Inflammatory macrophage (primary cell): ENCODE measurements at places on chromosomes 7 and 10.
A peak's percentile ranks its signal among the peaks of the same experiment; 100 is the strongest.

- no peak for DNase-seq
Observed at GRCh38 chr10:49609006-49609282, 1.2 kb upstream of the SLC18A3 start.

DNA sequence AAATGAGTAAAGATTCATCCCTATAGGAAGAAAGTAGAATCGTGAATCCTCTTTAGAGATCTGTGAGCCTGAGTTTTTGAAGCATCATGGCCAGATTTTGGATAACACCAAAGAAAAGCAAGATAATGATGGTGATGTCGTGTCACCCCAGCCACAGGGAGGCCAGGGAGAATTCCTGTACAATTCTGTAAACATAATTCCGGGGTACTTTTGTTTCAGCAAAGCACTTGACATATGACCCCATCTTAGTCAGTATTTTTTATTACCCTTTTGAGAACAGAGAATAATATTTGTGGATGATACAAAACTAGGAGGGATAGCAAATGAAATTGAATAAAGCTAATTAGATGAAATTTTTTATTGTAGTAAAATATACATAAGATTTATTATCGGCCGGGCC is 33.8 kb downstream of the NACAD start:
- no peak for DNase-seq

DNA sequence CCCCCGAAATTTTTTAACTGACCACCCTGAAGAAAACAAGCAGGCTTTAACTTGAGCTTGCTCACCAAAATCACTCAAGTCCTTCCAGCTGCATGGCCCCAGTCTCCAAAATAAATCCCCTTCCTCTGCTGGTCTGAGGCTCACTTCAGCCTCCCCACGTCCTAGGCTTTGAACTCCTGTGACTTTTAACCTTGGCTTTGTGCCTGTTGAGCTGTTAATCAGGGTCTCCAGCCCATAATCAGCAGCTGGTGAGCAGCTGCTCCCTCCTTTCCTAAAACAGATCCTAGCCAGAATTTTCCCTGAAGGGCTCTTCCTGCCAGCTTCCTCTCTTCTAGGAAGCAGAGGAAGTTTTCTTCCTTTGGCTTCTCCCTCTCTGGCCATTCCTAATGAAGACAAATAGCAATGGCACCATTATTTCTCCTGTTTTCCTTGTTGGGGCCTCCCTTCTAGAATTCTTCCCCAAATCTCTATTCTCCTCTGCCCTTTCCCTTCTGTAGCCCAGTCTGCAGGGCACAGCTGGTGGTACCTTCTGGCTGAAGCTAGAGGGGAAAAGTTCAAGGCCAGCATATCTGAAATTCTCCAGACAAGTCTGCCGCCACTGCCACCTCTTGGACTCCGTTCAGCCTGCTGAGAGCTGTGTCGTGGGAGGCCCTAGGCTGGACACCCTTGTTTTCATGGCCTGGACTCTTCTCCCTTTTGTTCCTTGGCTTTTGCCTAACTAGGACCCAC is 152.1 kb downstream of the NOC3L start:
- no peak for DNase-seq

GRCh38 chr10:92124616-92125143 is 166.2 kb downstream of the CPEB3 start:
- DNase-seq, result peak; percentile 31

DNA sequence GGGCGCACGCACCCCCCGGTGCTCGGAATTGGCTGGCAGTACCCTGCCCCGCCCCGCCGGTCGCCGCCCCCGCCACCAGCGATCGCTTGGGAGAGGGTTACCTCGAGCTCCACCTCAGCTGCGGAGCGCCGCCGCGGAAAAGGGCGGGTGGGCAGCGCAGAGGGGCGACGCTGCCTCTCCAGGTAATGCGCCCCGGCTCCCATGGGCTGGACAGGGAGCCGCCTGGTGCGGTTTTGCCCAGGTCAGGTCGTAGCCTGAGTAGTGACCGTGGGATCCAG is 1.3 kb downstream of the PFKFB3 start:
- peak; percentile 13 for DNase-seq

DNA sequence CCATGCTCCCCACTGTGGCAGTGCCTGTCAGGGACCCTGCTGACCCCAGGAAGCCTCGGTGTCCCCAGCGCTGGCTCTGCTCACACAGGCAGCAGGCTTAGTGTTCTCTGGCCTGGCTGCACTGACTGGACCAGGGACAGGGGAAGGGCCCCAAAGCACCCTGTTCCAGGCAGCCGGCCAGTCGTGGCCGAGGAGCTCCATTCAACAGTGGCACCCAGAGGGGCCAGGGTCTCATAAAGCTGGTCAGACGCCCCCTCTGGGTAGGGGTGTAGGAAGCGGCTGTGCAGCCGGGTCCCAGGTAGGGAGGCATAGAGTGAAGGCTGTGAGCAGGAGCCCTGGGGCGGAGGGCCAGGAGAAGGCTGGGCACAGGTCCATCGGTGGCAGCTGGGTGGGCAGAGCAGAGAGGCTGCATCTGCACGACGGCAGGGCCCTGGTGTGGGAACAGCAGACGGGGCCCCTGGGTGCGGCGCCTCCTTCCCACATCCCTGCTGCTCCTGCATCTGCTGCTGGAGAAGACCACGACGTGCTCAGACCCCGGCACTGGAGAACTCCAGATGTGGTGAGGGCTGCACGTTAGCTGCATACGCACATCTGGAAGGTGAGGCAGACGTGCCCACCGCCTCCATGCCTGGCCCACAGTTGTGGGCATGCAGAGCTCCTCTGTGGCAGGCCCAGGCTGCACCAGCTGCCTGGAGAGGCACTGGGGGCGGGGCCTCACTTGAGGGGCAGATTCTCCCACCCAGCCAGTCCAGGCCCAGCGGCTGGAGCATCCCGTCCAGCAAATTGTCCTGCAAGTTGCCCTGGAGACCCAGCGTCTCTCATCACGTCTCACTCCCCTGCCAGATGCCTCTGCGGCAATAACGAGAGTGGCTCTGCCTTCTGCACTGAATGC is 25.1 kb downstream of the MNX1 start:
- DNase-seq, result no peak

GRCh38 chr7:108808549-108809266 is 239.0 kb downstream of the DNAJB9 start:
- no peak for DNase-seq

- no peak for DNase-seq
Observed at GRCh38 chr7:48305661-48306060, 134.4 kb downstream of the ABCA13 start.

DNA sequence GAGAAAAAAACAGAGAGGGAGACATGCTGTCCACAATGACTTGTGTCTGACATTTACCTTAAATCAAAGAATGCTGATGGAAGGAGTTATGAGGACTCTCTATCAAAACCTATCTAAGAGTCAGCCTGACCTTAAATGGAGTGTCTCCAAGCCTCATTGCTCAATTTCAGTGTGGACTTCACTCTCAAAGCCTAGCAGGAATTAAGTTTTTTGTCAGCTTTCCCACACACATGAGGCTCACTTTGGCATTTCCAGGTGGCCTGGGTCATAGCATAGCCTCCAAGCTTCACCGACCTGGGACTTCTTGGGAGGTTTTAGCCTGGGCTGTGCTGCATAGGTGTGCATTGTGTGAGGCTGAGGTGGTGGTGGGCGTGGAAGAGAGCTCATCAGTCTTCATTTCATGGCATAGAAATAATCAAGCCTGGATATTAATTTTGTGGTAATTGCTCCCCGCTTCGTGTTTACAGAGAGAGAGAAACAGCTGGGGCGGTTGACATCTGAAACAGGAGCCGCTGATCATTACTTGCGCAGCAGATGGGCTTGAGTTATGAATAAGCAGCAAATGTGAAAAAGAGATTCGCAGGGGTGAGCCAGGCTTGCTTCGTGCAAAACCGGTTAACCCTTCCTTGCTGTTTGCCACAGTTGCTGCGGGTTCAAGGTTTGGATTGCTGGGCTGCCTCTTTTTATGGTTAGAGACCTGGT is 647.8 kb downstream of the INHBA start:
- no peak for DNase-seq

- DNase-seq, result no peak
Observed at GRCh38 chr10:71126432-71126831, 85.9 kb upstream of the UNC5B start.

DNA sequence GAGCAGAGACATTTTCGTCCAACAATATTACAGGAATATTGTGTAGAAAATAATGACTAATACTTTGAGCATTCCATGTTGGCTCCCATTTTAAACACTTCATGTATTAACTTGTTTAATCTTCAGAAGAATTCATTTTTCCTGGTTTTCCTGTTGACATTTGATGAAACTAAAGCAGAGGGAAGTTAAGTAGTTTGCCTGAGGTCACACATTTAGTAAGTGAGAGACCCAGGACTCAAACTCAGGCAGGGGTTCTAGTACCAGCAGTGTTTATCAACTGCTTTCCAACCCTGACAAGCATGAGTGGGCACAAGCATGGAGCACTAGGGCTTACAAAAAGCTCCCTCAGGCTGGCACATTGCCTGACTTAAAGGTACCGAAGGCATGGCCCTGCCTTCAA is 719.1 kb downstream of the AUTS2 start:
- no peak for DNase-seq

- DNase-seq, result no peak
Observed at GRCh38 chr10:77220150-77220549, 417.5 kb downstream of the KCNMA1 start.

GRCh38 chr7:128833148-128833945 is 3.1 kb downstream of the FLNC start:
- DNase-seq, result peak; percentile 36

DNA sequence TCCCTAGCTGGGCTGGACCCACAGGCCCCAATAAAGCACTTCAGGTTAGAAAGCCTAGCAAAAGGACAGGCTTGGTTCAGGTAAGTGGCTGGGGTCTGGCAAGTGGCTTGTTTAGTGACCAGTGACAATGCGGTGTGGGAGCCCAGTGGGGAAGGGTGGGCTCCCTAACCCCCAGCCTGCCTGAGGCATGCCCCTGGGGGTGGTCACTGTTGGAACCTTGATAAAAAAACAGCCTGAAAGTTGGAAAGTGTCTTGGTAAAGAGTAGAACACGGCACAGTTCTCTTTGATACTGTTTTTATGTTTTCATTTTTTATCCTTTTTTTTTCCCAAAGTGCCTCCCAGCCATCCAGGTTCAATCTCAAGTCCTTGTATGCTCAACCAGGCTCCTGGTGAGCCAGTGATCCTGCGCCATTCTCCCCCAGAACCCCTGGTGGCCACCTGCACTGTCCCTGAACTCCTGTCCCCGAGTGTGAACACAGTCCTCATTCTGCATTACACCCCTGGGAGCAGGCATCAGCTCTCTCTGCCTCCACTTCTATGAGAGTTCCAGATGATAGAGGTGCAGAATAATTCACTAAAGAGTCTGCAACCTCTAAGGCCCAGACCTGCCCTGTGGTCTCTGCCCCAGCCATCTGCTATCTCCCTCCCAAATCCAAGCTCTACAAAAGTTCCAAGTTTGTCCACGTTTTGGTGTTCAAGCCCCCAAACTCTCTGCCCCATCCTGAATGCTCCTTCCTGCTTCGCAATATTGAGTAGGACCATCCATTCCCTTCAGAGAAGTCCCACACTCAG is 15.0 kb upstream of the CXCL12 start:
- no peak for DNase-seq

- no peak for DNase-seq
Observed at GRCh38 chr7:135397689-135398088, 112.2 kb downstream of the CNOT4 start.

GRCh38 chr7:7895754-7896153 is 72.8 kb upstream of the GLCCI1 start:
- no peak for DNase-seq

DNA sequence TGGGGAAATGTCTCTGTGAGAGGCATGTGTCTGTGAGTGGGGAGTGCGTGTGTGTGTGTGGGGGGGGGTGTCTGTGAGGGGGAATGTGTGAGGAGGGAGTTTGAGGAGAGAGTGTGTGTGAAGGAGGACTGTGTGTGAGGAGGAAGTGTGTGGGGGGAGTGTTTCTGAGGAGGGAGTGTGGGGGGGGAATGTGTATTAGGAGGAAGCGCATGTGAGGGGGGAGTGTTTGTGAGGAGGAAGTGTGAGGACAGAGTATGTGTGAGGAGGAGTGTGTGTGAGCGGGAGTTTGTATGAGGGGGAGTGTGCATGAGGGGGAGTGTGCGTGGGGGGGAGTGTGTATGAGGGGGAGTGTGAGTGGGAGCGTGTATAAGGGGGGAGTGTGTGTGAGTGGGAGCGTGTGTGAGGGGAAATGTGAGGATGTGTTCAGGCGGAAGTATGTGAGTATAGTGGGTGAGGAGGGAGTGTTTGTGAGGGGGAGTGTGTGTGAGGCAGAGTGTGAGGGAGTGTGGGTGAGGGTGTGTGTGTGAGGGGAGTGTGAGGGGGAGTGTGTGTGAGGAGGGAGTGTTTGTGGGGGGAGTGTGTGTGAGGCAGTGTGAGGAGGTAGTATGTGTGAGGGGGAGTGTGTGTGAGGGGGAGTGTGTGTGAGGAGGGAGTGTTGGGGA is 21.8 kb upstream of the PTPRN2 start:
- DNase-seq, result no peak

DNA sequence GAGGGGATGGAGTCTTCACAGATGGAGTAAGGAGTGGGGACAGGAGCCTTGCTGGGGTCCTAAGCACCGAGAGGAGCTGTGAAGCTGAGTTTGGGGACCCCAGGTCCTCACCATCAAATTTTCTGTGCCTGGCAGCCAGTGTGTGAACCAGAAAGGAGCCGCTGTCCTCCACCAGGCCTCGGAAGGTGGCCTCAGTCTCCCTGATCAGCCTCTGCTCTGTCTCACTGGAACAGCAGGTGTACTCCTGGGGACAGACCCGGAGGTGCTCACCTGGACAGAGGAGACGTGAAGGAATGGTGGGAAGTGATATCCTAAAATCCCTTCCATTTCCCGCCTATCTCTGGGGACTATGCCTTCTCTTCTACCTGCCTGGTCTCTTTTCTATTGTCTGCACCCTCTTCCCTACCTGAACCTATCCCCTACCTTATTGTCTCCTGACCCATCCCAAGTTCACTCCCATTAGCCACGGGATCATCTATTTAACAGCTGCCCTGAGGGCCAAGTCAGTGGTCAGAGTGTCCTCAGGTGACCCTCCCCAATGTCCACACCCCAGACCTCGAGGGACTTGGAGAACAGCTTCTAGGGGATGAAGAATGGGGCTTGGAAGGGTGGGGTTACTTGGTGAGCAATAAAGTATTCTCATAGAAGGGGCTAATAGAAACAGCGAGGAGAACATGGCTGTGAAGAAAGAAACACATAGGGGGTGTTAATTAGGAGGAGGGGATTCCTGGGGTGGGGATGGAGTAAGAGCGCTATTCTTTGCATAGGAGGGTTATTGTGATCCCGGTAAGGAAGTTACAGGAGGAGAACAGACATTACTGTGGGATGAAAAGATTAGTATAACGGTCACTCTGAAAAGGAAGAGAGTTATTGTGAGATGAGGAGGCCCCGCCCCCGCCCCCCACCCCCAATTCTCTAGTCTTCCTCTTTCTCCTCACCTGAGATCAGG is 811 bp downstream of the GPC2 start:
- no peak for DNase-seq

- peak; percentile 45 for DNase-seq
Observed at GRCh38 chr7:140653319-140654108, 12.9 kb upstream of the DENND2A start.

- DNase-seq, result no peak
Observed at GRCh38 chr10:15341502-15342128, 29.5 kb downstream of the FAM171A1 start.
